Stimulated activated CD8-positive, alpha-beta memory T cell treated with anti-CD3 and anti-CD28 coated beads, Interleukin-15, amount 100 ng/mL, for 24 hours (primary cell): ENCODE measurements at places on chromosomes 13 and 19.

- no peak for DNase-seq
These were observed 440.9 kb downstream of the RFC3 start for GRCh38 chr13:34258646-34259386.

DNA sequence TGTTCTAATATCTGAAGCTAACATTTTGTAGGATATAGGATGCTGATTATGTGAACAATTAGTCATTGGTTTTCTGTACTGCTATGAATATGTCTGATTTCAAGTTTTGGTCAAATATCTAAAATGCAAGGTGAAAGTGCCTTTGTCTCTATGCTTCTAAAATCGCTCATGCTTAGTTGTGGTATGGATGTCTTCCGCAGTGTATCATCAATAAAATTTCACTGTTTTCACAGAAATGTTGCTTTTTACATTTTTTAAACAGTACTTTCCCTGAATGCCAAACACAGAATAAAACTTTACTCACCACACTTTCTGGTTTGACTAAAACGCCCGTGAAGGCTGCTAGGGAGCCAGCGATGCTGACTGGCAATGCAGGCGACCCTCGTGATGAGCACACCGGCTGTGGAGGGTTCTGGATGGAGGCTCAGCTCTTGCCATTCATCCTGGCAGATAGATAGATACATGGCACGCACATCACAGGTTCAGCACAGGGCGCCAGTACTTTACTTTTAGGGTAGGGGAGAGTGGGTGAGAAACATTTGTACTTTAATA, 40.1 kb downstream of the SLC7A9 start:
- DNase-seq: no peak

DNA sequence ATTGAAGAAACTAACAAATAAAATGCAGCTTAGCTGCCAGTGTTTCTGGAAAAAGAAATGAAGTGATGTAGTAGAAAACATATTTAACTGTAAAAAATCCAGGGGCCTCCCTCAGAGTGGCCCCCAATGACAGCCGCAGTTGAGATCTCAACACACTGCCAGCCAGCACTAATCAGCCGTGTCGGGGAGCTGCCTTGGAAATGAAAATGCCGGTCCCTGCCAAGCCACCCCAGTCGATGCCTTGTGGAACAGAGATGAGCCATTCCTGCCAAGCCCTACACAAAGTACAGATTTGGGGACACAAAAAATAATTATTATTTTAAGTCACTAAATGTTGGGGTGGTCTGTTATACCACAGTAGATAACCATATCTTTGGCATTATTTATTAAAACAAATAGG, 1342.4 kb downstream of the EFNB2 start:
- no peak for DNase-seq

GRCh38 chr13:42395086-42395821, 123.3 kb downstream of the AKAP11 start:
- no peak for DNase-seq

DNA sequence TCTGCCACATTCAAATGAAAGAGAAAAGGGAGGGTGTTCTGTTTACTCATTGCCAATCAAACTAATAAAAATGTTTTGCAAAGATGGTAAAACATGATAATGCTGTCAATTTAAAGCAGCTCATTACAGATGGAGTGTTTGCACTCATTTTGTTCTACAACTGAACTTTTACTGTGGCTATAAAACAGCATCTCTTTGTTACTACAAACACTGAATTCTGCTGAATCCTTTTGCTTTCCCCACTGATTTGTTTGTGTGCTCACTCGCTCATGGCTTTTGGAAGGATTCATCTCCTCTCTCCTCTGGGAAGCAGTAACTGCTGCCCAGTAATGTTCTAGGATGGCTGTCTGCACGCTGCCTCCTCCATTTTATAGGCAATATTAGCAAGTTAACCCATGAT, 434.5 kb downstream of the PCDH9 start:
- DNase-seq: no peak

GRCh38 chr19:14676762-14677161, 2.1 kb upstream of the ADGRE3 start:
- no peak for DNase-seq

DNA sequence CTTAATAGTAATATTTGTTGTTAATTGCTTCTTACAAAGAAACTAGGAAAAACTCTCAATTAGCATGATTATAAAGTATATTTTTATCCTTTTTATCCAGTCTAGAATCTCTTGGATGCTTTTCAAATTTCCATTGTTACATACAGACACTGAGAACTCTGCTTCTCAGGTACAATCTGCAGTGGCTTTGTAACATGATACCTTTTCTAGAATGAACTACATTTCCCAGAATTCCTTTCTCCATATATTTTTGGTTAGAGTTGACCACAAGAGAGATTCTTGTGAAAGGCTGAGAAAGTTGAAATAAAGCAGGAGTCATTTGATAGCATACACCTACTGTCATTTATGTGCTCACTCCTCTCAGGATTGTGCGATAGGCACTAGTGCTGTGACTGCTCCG, 148.6 kb downstream of the SLITRK6 start:
- no peak for DNase-seq

DNA sequence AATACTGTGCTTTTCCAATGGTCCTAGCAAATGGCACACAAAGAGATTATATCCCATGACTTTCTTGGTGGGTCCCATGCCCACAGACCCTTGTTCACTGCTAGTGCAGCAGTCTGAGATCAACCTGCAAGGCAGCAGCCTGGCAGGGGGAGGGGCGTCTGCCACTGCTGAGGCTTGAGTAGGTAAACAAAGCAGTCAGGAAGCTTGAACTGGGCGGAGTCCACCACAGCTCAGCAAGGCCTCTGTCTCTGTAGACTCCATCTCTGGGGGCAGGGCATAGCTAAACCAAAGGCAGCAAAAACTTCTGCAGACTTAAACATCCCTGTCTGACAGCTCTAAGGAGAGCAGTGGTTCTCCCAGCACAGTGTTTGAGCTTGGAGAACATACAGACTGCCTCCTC, 82.9 kb downstream of the ZNF737 start:
- no peak for DNase-seq

- no peak for DNase-seq
These were observed 51.3 kb downstream of the CDADC1 start for GRCh38 chr13:49298903-49299605.

DNA sequence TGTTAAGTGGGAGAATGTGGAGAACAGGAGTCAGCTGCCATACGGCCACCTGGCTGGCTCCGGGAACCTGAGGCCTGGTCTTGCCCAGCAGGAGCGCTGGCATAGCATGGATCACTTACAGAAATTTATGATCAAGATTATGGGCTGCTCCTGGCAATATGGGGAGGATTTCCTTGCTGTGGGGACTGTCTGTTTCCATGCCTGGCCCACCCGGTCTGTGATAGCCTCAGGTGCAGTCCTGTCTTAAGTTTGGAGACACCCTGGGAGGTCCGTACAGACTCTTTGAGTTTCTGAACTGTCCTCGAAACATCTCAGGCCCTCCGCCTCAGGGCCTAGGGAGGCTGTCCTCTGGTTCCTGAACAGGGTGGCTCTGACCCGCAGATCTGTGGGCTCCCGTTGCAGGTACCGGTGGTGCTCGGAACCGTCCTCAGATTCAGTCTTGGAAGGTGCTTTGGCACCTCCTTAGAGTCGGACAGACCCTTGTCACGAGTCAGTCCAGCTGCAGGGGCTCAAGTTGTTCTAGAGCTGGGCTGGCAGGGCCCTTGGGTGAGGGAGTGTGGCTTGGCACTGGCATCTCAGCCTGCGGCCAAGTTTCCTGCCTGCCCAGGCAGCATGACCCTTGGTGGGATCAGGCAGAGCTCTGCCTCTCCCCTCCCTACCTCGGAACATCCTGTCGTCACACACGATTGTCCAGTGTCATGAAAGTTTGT, 4.9 kb downstream of the TFDP1 start:
- no peak for DNase-seq

- no peak for DNase-seq
These were observed 1020.0 kb upstream of the SLC10A2 start for GRCh38 chr13:104086210-104086609.

GRCh38 chr13:108278466-108278865, 8.9 kb downstream of the TNFSF13B start:
- no peak for DNase-seq

- DNase-seq: no peak
These were observed at the start of gene MYPOP for GRCh38 chr19:45901912-45902650. Gene MYPOP (minus strand): TSS chr19:45902613. CDS start chr19:45901773, 840 bp downstream.

DNA sequence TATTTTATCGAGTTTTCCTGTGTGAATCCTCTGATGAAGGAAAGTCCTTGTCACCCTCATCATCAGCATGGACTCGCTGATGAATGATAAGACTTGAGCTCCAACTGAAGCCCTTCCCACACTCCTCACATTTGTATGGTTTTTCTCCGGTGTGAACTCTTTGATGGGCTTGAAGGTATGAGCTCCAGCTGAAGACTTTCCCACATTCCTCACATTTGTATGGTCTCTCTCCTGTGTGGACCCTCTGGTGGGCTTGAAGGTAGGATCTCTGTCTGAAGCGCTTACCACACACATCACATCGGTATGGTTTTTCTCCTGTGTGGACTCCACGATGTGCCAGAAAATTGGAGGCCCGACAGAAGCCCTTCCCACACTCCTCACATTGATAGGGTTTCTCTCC, 21.7 kb downstream of the ZNF45 start:
- no peak for DNase-seq

DNA sequence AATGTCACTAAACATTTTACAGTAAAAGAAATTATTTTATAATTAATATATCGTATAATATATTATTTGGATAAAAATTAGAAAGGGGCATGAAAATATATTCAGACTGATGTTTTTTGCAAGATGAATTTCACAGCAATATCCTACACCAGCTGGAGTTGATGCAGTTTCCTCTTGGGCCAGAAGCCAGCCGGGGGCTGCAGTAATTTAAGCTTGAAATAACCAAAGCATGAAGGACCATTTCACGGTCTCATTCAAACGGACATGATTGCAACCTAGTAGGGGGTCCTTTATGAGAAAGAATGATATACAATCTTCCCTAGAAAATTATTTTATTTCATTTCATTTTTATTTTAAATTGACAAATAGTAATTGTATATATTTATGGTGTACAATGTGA, 797.2 kb upstream of the PCDH9 start:
- no peak for DNase-seq

DNA sequence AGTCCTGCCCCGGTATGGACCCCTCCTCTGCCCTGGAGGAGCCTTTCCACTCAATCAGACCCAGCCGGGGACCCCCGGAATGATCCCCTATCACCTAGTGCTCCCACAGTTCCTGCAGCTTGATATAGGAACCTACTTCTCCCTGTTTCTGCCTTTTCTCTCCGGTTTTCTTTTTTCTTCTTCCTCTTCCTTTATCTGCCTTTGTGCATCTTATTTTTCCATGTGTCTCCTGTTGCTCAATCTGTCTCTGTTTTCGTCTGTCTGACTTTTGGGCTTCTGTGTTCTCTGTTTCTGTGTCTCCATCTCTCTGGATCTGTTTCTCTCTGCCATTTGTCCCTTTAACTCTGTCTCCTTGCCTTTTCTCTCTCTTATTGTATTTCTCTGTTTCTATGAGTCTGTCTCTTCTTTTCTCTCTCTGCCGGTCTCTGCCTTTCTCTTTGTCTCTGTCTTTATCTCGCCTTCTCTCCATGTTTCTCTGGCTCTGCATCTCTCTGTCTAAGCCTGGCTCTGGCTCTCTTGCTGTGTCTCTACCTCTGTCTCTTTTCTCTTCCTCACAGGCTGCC, 10.0 kb downstream of the MEGF8 start:
- DNase-seq: no peak

GRCh38 chr19:10719466-10719961, 1.6 kb downstream of the DNM2 start:
- DNase-seq: no peak

GRCh38 chr19:36409841-36410240, 8.6 kb downstream of the ZFP82 start:
- no peak for DNase-seq

GRCh38 chr13:30002577-30002976, 152.2 kb upstream of the UBL3 start:
- no peak for DNase-seq

DNA sequence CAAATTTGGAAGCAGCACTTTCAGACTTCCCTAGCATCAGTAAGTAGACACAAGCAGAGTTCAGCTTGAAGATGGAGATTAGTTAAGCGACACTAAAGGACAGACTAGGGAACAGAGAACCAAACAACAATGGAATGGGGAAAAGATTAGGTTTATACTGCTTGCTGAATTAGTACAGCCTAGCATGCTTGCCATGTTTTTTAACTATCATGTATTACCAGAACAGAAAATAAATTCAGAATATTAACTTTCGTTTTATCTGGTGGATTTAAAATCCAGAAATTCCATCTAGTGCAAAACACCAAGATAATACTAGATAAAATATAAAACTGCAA, 451.5 kb upstream of the SLC10A2 start:
- DNase-seq: no peak
